ENCODE measurements at places on chromosomes 1 and 21. TPM values are rescaled to one million over a fixed set of nuclear protein-coding genes. Genes with fewer than 3 reads are reported as not detected.
A peak's percentile ranks its signal among the peaks of the same experiment; 100 is the strongest.

The RAD54L gene
- 3.0 TPM for total RNA-seq

The LCE6A gene
- not detected for total RNA-seq

The FMN2 gene
- 141 TPM for total RNA-seq

The PROX1 gene
- under 0.01 TPM for total RNA-seq

The CD164L2 gene
- total RNA-seq = not detected

DNA sequence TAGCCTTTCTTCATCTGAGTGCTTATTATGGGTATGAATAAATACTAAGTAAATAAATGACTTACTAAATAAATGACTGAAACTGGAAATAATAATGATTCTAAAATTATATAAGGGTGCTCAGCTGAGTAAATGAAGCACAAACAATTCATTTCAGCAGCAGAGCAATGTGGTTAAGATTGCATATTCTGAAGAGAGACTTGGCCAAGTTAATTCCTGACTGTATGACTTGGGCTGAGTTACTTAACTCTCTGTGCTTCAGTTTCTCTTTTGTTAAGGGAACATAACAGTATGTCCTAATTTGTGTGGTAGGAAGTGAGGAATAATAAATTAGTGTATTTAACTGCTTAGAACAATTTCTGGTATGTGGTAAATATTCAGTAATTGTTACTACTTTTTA lies 19.1 kb downstream of the AGL start:
- DNase-seq = peak; percentile 70

DNA sequence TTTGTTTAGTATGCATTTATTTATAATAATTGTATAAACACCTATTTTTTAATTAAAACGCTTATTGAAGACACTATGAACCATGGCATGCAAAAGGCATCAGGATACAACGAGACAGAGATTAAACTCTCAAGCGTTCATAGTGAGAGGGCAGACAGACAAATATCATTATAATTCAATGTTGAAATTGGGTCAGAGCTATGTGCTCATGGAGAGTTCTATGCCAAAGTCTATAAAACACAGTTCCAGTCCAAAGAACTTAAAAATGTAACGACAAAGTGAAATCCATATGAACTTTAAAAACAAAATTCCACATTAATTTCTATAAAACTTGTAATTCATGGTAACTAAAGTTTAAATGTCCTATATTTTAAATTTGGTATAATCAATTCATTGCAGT lies 724.0 kb downstream of the LTN1 start:
- no peak for DNase-seq

DNA sequence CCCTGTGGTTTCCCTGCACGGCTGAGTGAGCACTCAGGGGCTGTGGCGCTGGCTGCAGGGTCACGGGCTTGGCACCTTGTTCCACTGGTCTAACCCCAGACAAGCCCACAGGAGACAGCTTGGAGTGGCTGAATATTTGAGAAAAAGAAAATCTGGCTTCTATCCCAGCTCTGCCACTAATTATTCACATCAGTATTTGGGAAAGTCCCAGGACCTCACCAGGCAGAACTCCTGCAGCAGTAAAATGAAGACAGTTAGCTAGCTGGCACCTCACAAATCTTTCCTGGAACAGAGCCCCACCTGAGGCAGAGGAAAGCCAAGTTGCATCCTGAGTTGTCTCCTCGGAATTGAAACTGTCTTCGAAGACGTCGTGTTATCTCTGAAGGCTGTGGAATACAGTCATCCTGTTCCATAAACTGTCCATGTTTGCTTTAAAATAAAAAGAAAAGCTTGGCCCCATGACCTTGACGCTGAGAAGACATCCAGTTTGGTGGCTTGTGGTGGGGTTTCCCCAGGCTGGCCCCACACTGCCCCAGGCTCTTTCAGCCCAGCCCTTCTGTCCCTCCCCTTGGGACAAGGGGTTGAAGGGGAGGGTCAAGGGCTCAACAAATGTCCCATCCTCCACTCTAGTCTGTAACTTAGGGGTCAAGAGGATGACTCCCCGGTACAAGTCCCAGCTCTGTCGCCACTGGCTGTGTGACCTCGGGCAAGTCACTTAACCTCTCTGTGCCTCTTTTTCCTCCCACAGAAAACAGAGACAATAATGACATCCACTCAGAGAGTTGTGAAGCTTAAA lies 93.8 kb upstream of the TMPRSS2 start:
- peak; percentile 62 for DNase-seq

GRCh38 chr1:106435269-106435668 lies 621.2 kb upstream of the PRMT6 start:
- DNase-seq = no peak

DNA sequence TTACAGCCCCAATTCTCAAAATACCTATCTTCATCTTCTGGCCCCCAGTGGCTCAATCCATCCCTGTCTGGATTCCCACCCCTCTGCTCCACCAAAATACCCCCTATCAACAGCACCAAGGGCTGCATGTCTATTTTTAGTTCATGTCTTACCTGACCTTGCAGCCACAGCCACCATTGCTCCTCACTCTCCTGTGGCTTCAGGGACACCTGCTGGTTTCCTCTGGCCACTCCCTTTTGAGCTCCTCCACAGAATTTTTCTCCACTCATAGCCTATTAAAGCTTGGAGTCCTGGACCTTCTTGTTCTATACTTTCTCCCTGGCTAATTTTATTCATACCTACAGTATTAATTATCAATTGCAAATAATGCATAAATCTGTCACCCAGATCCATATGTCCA lies 125.3 kb upstream of the NGF start:
- no peak for DNase-seq

- DNase-seq = no peak
These were observed 23.2 kb upstream of the RGSL1 start for GRCh38 chr1:182426442-182427430.

DNA sequence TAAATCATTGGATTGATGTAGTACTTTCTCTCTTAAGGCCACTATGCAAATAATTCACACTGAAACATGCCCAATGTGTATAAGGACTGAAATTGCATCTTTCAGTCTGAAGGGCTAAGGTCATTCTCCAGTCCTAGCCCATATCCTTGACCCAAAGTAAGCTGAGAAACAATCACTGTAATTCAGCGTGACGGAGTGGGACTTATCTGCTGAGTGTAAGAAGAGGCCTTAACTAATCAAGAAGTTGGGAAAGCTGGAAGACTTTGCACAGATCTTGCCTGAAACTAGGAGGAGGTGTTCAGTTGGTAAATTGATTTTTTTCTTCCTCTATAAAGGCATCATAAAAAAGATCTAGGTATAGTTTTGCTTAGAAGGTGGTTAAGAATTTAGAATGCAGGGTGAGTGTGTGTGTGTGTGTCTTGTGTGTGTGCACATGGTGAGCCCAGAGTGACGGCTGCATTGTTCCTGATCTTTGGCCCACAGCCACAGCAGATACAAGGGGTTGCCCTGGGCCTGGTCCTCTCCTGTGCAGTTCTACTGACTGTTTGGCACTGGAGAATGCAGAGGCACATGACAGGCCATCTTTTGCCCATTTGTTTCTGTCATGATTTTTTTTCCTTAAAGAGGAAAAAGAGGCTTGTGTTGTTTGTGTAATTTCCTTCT lies 13.3 kb upstream of the PPP2R5A start:
- DNase-seq = no peak

- DNase-seq = no peak
These were observed 301.1 kb downstream of the PTPRC start for GRCh38 chr1:198939956-198940355.

GRCh38 chr1:160112357-160112756 lies 3.2 kb upstream of the ATP1A2 start:
- no peak for DNase-seq

DNA sequence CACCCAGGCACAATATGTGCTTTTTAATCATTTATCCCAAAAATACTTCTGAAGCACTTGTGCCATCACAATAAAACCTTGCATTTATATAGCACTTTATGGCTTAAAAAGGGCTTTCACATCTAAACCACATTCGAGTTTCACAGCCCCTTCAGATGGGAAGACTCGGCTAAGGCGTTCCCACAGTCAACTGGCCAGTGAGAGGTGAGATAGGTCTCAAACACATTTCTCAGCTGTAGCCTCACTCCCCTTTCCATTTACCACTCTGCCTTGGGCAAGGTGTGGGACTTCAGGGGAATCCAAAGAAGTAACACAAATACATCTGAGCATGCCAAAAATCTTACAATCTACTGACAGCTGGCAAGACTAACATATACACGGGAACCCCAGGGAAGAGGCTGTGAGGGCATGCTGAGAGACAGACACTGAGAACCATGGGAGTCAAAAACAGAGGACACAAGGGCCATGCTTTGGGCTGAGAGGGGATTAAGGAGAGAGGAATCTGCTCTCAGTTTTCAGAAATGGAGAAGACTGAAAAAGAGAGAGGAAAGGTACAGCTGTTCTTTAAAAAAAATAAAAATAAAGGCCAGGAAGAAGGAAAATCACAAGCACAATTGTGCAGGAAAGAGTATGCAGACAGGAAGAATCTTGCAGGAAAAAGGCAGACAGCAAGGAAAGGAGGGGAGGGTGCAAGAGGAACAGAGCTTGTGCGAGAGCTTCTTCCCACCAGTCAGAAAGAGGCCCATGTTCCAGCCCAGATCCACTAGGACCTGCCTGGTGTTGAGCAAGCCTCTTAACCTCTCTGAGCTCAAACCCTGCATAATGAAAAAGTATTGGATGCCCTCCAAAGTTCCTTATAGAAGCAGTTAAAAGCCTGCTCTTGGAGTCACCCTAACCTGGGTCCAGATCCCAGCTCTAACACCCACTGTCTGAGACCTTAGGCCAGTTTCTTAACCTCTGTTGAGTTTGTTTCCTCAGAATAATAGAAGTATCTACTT lies 73.5 kb downstream of the JAK1 start:
- DNase-seq = peak; percentile 47

DNA sequence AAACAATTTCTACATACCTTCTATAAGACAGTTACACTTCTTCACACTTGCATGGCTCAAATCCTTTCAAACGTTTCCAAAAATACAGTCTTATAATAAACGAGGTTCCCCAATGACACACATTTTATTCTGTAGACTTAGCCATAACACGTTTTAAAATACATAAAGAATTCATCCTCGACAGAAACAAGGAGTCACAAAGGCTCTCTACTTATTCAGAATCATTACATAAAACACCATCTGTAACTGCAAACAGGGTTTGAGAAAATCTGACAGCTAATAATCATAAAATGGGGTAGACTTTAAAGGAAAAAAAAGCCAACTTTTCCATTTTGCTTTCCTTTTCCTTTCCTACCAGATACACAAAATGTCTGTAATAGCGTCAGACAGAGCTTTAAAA lies 1.8 kb downstream of the PIK3R3 start:
- DNase-seq = no peak

GRCh38 chr1:214637722-214638458 lies 34.9 kb downstream of the CENPF start:
- peak; percentile 75 for DNase-seq

DNA sequence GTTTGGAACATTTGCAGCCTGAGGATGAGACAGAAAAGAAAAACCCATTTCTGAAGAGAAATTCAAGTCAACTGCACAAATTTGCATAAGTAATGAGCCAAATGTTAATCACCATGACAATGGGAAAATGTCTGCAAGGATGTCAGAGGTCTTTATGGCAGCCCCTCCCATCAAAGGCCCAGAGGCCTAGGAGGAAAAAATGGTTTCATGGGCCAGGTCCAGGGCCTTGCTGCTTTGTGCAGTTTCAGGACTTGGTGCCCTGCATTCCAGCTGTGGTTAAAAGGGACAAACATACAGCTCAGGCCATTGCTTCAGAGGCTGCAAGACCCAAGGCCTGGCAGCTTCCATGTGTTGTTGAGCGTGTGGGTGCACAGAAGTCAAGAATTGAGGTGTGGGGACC lies 13.4 kb downstream of the RBM11 start:
- no peak for DNase-seq

DNA sequence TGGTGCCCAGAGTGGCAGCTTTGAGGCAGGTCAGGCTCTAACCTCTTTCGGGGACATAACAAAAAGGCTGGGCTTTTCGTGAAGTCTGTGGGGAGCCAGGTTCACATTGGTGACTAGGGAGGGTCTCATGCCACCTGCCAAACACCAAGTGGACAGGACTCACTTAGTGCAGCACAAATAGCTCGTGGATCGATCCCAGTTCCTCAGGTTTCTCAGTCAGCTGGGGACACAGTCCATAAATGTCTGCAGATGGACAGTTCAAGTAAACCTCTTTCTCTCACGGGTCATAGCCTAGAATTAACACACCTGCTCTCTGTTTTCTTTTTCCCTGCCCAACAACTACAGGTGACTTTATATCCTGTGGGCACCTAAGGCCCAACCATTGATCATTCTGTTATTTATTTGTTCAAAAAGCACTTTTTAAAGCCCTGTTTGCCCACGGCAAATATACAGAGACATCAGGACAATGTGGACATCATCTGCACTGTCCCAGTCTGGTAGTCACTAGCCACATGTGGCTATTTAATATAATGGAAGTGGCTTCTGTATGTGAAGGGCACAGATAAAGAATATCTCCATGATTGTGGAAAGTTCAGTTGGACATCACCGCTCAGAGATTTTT lies 53.5 kb downstream of the CAPN2 start:
- no peak for DNase-seq

GRCh38 chr1:211339631-211340041 lies 13.0 kb downstream of the TRAF5 start:
- no peak for DNase-seq

DNA sequence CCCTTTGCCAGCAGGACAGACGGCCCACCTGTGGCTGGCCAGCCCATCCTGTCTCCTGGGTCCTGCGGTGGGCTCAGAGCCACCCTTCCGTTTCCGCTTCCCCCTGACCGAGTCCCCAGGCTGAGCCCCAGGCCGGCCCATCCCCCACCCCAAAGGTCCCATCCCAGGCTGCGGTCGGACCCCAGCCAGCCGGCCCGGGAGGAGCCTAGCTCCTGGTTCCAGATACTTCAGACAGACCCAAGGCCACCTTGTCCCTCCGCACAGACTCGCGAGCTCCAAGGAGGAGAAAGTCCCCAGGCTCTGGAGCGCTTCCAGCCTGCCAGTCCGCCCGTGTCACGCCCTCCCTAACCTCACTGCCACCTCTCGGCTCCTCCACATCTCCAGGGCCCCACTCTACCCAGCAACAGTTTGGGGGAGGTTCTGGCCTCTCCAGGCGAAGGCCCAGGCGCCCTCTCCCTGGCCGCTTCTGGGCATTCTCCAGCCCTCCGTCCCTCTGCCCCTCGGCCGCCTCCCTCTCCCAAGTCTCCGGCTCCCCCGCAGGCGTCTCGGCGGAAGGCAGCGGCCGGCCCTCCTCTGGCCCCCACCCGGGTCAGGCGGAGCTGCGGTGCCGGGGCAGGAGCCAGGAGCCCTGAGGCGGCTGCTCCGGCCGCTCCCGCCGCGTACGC lies 835 bp downstream of the LRRN2 start:
- no peak for DNase-seq

DNA sequence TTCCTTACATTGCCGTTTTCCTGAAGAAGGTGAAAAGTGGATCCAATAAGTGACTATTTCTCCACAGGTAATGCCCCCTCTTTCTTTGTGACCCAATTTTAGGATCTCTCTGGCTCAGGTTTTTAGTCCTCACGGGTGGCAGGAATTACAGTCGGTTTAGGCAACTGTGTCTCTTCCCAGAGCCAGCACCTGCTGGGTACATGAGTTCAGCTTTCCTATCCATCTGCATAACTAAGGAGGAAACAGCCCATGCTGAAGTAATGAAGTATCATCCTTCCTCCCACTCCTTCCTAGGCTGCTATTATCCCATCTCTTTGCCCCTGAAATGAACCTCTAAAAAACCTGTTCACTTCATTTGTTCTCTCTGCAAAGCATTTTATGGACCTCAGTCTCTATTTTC lies 544.6 kb downstream of the NEGR1 start:
- DNase-seq = no peak

- no peak for DNase-seq
These were observed 97.1 kb downstream of the VAV3 start for GRCh38 chr1:107867897-107868296.

GRCh38 chr1:235503403-235504121 lies 690 bp downstream of the B3GALNT2 start:
- DNase-seq = peak; percentile 84

Data from GM23248 (cell line).